ENCODE measurements at places on chromosomes 6 and 20. TPM values are rescaled to one million over a fixed set of nuclear protein-coding genes. Genes with fewer than 3 reads are reported as not detected.

Gene SUN5
- total RNA-seq, result not detected

Gene TSPO2
- not detected for total RNA-seq

Gene TP53TG5
- total RNA-seq, result not detected

Gene ASIP
- not detected for total RNA-seq

Gene PTGIS
- 10.1 TPM for total RNA-seq

Data from thyroid gland (tissue), 4 donors.